ENCODE measurements at places on chromosomes 2 and 18.
A peak's percentile ranks its signal among the peaks of the same experiment; 100 is the strongest.

- DNase-seq = no peak
Observed at GRCh38 chr2:237530472-237531433, 35.6 kb upstream of the PRLH start.

DNA sequence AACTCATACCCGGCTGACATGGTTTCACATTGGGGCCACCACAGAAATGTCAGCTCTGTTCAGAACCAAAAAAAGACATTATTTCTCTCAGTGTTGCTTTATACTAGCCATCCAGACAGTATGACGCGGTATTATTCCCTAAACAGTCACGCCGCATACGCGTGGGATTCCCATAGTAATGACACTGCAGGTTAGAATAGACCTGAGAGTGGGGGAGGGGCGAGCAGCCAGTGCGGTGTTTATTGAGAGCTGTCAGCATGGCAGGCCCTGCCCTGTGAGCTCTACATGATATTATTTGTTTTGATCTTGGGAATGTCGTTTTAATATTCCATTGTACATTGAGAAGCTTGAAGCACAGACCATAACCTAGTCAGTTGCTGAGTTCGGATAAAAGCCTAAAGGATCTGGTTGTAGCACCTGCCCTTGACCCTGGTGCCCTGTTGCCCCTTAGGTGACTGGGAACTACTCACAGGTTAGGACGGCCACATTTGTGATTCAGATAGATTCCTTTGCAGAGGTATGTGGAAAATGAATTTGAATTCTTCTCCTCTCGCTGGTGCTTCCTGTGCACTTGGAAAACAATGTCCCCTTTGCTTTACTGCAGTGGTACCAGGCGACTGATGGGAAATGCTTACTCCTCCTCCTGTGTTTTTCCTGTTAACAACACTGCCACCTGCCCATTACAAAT is 150.1 kb downstream of the ARHGAP28 start:
- DNase-seq = no peak

DNA sequence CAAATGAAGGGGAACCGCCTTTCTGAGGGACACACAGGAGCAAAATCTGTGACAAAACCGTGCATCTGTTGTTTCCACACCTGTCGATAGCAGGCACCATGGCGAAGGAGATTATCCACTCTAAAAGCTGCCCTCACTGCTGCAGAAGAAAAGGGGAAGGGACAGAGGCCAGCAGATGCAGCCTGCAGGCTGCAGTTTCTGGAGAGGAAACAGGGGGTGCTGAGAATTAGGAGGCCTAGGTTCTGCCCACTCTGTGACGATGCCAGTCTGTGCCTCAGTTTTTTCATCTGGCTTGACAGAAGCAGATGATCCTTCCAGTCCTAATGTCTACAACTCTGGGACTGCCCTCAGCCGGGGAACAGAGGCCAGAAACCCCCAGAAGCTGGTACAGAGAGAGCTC is 17.7 kb downstream of the PAX8 start:
- DNase-seq = no peak

- DNase-seq = no peak
Observed at GRCh38 chr2:213015387-213016165, 135.8 kb downstream of the IKZF2 start.

DNA sequence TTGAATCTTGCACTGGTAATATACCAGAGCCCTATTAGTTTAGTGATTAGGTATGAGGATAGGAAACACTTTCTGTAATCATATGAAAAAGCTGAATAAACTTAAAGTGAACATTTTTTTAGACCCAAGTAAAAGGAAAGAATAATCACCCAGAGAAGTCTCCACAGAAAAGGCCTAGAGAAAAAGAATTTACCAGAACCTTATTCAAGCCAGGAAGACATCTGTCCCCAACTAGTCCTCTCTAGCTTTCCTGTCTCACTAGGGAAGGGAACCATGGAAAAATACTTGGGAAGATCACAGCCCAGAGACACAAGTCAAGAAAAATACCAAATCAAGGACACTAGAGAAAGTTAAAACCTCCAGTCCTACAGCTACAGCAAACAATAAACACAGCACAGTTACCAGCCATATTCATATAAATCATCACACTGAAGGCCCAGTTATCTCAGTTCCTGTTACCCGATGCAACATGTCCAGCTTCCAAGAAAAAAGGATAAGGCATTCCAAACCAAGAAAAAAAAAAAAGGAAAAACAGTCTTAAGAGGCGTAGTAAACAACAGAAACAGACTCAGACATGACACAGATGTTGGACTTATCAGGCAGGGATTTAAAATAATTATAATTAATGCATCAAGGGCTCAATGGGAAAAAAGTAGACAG is 461.5 kb downstream of the IRS1 start:
- peak; percentile 38 for DNase-seq

- DNase-seq = no peak
Observed at GRCh38 chr2:143828763-143829537, 691.0 kb downstream of the ZEB2 start.

DNA sequence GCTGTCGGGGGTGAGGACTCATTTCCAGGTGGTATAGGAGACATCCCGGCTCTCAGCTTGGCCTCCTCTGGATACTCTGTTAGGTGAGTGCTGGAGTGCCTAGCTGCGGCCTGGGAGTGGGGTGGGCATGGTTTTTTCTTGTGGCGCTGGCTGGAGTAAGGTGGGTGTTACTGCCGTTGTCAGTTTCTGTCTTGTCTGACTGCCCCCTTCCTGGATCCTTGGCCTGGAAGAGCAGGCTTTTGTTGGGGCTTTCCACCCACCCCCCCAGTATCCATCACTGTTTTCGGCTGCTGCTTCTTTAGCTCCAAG is 69.2 kb downstream of the DGKD start:
- DNase-seq = no peak

DNA sequence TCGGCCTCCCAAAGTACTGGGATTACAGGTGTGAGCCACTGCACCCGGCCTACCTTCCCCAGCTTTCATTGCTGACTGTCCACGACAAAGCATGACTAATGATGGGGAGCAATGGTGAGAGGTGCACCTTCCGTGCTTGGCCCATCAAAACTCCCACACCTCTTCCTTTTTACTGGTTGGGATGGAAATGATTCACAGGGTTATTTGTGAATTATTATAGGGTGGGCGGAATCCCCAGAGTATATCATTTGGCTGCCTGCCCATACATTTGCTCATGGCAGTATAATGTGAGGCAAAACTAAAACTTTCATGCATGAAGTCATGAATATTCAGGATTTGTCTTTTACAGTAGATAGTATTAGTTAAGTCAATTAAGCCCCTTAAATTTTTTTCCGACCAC is 334.2 kb upstream of the NETO1 start:
- no peak for DNase-seq

DNA sequence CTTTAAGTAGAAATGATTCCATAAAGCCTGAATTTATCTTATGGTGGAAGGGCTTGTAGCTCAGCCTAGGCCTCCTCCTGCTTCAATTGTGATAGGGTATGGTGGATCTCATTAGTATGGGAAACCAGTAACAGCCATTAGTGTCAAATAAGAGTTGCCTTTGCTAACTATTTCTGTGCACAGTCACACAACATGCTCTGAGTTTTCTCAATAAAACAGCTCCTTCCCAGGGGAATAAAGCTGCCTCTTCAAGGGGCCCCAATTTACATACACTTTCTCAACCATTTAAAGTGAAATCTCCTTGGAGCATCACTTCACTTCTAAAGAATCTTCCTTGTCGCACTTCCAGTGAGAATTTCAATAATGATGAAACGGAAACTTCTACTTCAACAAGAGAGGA is 53.4 kb downstream of the KLF7 start:
- DNase-seq = no peak

- DNase-seq = no peak
Observed at GRCh38 chr2:211401328-211401727, 844.9 kb downstream of the CPS1 start.

DNA sequence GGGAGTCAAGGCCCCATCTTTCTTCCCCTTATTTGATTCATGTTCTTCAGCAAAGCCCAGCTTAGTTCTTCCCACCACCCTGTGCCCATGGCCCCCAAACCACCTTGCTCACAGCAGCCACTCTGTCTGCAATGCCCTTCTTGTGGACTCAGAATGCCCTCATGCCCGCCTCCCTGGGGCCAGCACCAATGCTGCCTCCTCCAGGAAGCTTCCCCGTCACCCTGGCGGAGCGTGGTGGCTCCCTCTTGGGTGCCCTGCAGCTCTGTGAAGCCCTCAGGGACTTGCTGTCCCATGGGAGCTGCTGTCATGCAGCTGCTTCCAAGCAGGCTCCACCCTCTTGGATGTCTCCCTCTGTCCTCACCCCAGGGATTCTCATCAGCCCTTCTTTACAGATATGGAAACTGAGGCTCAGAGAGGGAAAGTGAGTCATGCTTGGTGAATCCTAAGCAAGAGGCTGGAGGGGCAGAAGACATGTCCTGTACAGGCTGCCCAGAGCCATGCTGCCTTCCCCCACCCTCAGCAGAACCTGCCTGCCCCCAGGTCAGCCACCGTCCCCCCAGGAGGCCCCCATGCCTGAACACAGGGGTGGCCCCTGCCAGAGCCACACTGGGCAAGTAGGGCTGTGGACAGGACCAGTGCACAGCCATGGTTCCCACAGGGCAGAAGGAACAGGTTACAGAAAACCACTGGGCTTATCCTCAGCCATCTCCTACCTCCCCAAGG is 11.8 kb upstream of the DUSP2 start:
- no peak for DNase-seq

GRCh38 chr2:96962567-96963203 is 23.7 kb downstream of the FAM178B start:
- no peak for DNase-seq

DNA sequence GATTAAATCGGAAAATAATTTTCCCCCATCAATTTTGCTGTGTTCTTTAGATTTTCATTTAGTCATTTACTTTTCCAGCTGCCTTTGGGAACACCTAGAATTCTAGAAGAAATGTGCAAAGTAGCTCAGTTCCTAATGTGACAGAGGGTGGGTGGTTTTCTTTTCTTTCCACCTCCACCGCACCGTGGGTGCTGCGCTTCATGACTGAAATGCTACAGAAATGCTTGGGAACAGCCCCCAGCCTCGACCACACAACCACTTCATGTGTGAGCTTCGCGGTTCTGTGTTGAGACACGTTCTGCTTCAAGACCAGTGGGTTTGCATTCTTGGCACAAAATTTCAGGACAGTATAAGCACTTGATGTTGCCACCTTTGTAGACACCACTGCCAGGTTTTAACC is 30.9 kb downstream of the E2F6 start:
- DNase-seq = no peak

DNA sequence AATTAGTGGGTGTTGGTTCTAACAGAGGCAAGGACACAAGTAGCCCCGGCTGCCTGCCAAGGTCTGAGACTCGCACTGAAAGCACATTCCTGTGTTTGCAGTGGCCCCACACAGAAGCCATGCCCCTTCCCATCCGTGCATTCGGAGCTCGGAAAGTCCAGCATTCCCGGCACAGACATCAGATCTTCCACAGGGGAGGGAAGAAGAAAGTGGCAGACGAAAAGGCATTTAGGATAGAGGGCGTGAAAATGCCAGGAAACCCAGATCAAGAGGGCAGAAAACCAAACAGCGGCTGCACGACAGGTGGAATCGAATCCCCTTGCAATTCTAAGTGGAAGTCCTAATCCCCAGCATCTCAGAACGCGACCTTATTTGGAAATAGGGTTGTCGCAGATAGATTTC is 105.5 kb upstream of the ASB18 start:
- DNase-seq = no peak

DNA sequence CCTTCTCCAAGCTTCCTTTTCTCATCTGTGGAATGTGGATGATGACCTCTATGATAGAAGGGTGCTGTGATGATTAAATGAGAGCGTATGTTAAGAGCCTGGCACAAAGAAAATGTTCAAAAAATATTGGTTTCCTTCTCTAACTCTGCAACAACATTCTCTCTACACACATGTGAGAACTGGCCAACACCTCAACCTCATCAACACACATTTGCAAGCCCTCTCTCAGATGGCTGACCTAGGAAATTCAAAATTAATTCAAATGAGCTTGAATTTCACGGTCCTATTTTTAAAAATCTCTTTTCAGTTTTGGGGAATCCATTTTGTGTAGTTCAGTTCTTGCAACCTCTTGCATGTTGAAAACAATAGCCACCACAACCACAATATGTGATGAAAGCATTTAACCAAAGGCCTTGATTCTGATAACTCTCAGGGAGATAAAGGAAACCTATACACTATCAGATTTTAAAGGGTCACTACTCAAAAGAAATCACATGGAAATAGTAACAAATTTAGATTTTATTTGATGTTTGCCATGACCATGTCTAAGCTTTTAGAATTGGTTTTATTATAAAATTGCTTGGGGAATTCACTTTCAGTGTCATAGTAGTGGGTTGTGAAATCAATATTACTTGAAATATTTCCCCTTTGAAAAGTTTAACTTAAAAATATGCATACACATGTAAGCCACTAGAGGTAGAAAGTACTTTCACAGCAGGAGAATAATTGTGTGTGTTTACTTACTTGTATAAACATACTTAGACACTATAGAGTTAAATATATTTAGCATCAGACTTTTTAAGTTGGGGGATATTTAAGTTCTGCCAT is 16.6 kb upstream of the NABP1 start:
- no peak for DNase-seq

DNA sequence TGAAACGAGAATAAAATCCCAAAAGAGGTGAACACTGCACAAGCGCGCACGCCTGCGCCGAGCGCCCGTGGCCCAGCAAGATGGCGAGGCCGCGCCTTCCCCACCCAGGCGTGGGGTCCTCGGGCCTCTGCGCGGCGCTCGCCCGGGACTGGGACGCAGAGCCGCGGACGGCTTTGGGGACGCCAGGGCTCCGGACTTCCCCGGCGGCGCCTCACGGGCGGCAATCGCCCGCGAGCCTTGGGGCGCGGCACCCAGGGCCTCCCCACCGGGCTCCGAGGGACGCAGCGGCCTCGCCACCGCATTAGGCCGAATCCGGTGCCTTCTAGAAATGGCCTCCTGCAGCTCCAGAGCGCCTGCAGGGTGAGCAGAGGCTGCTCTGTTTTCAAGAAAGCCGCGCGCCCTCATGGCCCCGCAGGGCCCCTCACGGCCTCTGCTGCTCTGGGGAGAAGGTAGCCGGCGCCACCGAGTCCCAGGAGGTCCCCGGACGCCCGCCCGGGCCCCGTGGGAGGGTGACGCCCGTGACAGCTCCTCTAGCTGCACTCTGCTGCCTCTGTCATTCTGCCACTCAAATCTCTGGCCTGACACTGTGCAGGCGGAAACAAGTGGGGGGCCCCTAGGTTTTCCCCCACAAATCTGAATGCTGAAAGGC is 35.9 kb upstream of the POMC start:
- DNase-seq = no peak

GRCh38 chr2:120708944-120709607 is 26.6 kb upstream of the GLI2 start:
- no peak for DNase-seq

- no peak for DNase-seq
Observed at GRCh38 chr2:99905025-99905424, 237.4 kb downstream of the AFF3 start.

DNA sequence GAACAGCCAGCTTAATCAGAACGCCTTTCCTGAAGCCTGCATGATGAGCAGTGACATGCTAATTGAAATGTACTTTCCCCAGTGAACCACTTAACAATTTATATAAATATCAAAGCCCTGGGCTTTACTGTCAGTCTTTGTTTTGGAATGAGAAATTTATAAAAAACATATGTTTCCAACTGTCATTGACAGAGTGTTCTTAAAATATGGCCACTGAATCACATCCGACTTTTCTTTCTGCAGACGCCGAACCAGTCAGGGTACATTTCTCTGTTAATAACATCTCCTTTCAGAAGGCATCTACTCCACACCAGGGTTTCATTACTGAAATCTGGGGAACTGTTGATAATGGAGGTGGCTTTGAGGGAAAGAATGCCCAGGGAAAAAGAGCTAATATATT is 343.7 kb downstream of the INSIG2 start:
- DNase-seq = no peak

- DNase-seq = peak; percentile 18
Observed at GRCh38 chr2:216590780-216591179, 42.4 kb upstream of the IGFBP2 start.
